Kidney capillary endothelial cell (primary cell): ENCODE measurements at places on chromosomes 3 and 15.

DNA sequence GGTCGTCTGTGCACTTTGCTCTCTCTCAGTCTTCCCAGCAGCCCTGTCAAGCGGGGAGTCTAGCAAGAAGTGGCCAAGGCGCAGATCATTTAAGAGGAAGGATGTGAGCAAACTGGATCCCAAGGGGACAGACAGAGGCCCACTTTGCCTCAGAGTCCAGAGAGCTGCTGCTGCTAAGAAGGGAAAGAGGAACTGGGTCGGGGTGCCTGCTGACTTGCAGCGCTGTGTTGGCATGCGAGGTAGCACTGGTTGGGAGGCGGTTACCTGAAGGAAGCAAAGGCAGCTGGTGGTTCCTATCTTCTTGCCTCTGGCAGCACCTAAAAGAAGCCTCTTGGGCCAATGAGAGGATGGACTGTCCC is 28.1 kb downstream of the SMAD3 start:
- DNase-seq = no peak

GRCh38 chr3:146903927-146904326 is 298.8 kb upstream of the PLSCR5 start:
- no peak for DNase-seq

DNA sequence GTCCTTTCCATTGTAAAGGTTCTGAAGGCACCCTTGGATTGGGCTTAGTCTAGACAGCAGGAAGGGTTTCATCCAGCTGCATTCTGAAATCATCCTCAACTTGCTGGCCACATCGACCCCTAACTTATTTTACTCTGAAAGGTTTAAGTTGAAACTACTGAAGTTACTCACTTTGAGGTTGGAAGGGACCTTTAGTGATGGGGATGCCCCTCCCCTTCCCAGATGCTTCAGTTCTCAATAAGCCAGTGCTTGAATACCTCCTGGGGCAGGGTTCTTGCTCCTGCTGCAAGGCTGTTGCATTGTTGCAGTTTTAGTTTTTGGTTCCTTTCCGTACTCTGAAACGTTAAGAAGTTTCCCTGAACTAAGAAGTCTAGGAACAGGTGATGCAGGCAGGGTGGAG is 26.4 kb downstream of the FGD5 start:
- no peak for DNase-seq

DNA sequence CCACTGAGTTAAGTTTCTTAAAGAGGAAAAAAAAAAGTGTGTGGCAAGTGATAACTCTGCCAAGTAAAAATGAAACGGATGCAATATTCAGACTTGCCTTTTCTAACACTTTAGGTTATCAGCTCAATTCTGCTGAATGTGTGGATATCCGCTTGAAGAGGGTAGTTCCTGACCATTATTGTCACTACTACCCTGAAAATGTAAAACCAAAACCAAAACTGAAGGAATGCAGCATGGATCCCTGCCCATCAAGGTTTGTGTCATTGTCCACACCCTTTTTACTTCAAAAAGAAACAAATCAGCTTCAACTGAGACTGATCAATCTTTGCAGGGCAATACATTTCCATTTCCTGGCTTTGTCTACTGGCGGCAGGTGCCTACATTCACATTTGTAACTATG is 236.1 kb downstream of the ADAMTSL3 start:
- peak; percentile 14 for DNase-seq

DNA sequence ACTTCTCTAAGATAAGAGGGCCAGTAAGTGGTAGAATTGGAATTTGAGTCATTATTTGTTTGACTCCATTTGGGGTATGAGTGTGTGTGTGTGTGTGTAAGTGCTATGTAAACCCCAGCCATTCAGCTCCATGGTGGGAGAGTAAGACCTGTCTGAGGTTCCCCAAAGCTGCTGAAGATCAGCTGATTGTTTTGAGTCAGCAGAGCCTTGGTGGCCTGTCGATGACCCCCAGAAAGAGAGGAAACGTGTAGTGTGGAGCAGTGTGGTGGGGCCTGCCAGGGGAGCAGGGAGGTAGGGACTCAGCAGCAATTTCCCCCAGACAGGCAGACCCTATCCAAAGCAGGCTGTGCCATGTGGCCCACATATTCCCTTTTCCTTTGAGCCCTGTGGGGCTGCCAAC is 5.3 kb downstream of the DVL3 start:
- no peak for DNase-seq

GRCh38 chr15:70195587-70196305 is 98.0 kb upstream of the TLE3 start:
- DNase-seq = no peak

GRCh38 chr3:45178183-45179023 is 32.2 kb upstream of the CDCP1 start:
- DNase-seq = no peak

- DNase-seq = no peak
Observed at GRCh38 chr15:30041868-30042267, 40.9 kb upstream of the GOLGA8J start.

GRCh38 chr3:99474776-99475175 is 163.6 kb upstream of the COL8A1 start:
- no peak for DNase-seq

- peak; percentile 40 for DNase-seq
Observed at GRCh38 chr15:59278120-59278519, 71.5 kb downstream of the LDHAL6B start.

GRCh38 chr15:97691078-97691477 is 269.4 kb upstream of the ARRDC4 start:
- no peak for DNase-seq

DNA sequence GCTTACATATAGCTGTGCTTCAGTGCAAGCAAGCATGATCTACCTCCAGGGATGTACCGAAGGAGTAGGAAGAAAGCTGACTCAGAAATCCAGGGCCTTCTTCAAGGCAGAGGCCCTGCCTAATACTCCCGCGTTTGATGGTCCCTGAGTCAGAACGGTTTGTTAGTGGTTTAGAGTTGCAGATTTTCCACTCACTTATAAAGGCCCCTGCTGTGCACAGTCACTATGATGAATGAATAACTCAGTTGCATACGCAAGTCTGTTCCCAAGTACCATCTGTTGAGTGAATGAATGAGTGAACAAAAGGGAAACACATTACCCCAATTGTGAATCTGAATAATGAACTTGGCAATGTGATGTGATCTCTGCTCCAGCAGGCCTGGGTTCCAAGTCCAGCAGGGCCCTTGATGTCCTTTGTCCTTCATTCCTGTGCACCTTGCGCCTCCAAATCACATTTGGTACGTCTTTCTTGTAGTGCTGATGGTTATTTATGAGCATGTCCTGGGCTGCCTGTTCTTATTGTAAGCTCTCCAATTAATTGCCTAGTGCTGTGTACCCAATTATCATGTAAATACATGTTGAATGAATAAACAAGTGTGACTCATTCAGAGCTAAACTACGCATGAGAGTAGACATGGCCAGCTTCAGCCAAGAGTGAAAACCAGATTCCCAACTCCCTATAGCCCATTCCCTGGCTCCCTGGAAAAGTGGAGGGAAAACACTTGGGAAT is 85.3 kb upstream of the LIMD1 start:
- no peak for DNase-seq

- DNase-seq = no peak
Observed at GRCh38 chr15:61038387-61038786, 190.7 kb downstream of the RORA start.

DNA sequence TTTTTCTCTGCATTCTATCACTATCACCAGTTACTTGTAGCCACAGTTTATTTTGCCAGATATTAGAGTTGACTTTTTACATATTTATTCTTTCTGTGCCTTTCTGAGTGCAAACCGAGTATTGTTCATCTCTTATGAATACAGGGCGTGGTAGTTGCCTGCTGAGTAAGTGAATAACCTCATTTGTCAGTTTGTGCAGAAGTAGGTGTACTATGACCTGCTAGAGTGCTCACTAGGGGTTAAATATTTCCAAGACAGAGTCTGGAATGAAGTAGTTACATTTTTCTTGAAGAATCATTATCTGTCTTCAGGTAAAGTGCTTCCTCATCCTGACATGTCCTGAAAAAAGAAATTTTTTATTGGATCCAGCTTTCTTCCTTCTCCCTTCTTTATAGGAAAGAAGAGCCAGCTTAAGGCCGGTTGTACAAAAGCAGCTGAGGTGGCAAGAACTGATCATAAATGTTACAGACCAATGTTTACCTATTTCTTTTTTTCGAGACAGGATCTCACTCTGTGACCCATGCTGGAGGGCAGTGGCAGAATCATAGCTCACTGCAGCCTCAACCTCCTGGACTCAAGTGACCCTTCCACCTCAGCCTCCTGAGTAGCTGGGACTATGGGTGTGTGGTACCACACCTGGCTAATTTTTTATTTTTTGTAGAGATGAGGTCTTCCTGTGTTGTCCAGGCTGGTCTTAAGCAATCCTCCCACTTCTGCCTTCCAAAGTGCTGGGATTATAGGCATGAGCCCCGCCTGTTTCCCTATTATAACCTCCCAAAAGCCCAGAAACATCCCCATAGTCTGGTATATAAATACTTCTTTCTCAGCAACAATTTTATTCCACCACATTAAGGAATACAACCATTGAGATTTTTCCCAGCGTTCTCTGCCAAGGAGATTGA is 182.5 kb downstream of the TPRG1 start:
- DNase-seq = no peak
